ENCODE measurements at places on chromosomes 13 and 19.

DNA sequence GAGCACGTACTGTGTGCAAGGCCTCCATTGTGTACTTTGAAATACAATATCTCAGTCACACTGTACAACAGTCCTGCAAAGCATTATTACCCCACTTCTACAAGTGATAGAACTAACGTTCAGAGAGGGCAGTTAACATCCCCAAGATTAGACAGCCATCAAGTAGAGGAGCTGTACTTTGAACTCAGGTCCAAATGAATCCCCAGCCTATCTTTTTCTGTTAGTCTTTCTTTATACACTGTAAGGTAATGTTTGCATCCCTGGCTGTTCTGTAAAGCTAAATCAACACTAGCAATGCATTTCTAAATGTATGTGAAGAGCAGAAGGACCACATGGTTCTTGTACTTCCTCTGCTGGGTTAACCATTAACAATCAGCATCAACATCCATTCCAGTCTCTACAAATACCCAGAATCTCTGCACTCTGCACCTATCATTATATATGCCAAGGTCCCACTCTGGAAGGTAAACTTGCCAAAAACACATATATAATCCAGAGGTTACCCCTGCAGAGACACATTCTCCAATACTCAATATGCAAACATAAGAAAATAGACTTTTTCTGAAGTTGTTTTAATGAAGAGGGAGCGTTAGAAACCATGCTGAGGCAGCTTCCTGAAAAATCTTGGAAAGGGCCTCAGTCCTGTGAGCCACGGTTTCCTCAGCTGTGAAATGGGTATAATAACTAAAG, 182.3 kb downstream of the MZT1 start:
- DNase-seq: no peak

DNA sequence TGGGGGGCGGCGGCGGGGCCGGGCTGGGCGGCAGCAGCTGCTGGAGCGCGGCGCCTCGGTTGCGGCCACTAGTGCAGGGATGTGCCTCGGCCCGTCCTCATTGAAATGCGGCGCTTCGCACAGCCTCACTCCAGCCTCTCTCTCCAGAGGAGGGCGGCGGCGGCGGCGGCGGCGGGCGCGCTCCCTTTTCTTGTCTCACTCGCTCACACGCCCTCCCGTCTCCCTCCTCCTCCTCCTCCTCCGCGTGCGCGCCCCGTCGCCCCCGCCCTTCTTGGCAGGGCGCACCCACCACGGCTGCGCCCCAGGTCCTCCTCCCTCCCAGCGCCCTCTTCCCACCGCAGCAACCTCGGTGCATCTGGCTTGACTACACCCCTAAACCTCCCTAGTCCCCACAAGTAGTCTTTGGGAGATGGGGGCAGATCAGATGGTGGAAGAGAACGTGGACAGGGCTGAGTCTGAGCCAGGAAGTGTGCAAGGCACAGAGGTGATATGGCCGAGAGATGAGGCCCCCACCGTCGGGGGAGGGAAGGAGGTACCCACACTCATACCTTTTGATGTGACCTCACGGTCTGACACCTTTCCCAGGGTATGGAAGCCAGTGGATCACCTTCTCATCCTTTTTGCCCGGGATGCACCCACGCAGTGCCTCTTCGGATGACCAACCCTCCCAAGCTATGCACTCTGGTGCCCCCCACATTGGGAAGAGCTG, at the start of gene DCLK1:
Gene DCLK1 (minus strand): TSS at position 161 of the 709 bp plus-strand sequence.
- no peak for DNase-seq

- no peak for DNase-seq
Measured at GRCh38 chr13:98657506-98658085, 80.7 kb upstream of the STK24 start.

DNA sequence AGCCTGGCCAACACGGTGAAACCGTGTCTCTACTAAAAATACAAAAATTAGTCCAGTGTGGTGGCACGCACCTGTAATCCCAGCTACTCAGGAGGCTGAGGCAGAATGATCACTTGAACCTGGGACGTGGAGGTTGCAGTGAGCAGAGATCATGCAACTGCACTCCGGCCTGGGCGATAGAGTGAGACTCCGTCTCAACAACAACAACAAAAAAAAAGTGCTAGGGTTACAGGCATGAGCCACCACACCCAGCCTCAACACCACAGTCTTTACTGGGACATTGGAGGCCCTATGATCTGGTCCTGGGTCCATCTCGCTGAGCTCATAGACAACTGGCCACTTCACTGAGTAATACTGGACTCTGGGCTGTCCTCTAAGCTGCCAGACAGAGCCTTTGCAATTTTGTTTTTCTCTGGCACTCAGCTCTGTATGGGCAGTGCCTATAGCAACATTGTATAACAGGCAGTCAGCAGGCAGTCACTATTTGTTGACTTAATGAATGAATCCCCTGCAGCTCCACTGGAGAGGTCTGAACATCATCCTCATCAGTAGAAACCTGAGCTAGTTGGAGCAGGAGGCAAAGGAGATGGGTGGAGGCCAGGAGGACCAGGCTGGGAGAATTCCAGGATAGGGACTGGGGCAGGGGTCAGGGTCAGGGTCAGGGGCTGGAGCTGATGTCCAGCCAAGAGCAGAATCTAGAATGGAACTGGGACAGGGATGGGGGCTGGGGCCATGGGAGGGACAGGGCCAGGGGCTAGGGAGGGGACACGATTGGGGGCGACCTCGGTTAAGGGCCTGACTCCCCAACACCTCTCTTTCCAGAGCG, 8.1 kb downstream of the BLOC1S3 start:
- DNase-seq: no peak

GRCh38 chr13:77353995-77354394, 27.1 kb upstream of the MYCBP2 start:
- DNase-seq: no peak

DNA sequence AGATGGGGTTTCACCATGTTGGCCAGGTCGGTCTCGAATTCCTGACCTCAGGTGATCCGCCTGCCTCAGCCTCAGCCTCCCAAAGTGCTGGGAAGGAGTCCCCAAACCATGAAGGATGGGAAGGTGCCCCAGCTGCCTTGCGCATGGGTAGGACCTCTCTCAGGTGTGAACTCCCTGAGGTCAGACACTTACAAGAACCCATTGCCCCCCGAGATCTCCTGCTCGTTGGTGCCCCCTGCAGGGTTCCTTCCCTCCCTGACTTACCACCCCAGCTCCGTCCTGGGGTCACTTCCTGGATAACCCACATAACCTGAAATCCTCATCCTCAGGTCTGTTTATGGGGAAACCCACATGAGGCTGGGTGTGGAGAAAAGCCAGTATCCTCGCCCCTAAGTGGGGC, 41.7 kb downstream of the UNC13A start:
- DNase-seq: no peak

DNA sequence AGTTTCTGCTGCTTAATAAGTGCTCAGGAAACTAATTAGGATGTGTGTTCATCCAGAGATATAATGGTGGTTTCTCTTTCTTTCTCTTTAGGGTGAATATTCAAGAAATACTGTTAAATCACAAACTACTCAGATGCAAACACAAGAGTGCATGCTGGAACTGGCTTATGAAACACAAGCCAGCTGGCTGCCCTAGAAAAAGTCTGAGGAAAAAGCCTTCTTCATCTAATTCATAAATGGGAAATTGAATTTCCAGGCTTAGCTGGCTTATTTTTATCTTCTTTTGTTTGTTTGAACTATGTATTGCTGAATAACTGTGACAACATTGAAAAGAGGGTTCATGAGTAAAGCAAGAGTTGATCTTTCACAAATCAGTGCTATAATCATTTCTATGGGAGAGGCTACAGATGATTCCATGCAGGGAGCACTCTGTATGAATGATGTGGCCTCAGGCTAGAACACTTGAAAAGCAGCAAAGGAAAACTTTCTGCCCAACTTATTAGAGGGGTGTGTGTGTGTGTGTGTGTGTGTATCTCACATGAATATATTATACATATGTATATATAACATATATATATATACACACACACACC, 69.8 kb upstream of the SCEL start:
- no peak for DNase-seq

GRCh38 chr13:30292325-30292724, 15.0 kb downstream of the KATNAL1 start:
- DNase-seq: no peak

DNA sequence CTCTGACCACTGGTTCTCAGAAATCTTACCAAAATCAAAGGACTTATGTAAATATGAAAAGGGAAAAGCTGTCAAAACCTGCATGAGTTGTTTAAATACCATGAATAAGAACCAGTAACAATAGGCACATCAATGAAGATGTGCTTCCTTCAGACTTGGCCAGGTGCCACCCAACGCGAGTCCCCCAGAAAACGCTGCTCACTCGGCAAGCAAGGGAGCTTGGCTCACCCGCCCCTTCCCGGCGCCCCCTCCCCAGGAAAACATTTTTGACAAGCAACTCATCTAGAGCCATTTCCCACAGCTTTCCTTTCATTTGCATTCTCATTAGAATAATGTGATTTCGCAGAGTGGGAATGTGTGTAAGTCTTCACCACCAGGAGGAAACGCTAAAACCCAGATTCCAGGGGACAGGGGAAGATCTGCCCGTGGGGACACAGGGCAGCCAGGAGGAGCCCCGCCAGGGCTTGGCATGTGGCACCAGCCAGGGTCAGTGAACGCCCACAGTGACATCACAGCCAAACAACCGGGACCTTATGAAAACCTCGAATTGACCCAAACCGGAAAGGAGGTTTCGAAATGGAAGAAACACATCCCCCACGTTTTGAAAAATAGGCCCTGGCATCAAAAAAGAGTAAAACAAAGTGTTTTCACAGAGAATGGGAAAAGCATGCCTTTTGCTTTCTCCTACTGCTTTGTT, 366.2 kb upstream of the TSHZ3 start:
- DNase-seq: no peak

GRCh38 chr13:29959086-29959485, 108.7 kb upstream of the UBL3 start:
- no peak for DNase-seq

- no peak for DNase-seq
Measured at GRCh38 chr13:107518292-107518691, 697.0 kb downstream of the LIG4 start.

DNA sequence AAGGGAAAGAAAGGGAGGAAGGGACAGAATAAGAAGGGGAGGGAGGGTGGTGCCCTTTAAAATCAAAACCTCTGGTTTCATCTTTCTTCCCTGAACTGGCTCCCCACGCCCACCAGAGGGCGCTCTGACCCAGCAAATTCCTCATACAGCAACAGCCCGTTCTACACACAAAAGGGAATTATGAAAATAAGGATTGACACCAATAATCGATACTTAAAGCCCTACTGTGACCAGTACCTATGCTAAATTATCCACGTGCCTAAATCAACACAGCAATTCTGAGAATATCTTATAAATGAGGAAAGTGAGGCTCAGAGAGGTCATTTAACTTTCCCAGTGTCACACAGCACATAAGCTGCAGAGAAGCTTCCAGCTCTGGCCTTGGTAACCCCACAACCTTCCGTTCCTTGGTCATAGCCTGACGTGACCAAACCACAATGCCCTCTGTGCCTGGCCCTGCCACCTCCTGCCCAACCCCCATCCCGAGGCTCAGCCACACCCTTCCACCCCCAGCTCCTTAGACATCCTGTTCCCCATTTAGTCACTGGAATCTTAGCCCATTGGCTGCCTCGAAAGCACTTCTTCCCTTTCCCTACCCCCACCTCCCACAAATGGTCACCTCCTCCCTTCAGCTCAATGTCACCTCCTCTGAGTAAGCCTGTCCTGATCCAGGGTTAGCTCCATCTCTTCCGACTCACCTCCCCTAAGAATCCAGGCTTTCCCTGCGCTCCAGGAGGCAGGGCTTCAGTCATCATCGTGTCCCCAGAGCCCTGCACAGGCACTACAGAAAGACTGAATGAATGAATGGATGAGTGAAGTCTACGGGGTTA, 34.2 kb upstream of the PNMA8B start:
- peak; percentile 82 for DNase-seq

- no peak for DNase-seq
Measured at GRCh38 chr13:50838701-50839100, 4.8 kb downstream of the DLEU7 start.

DNA sequence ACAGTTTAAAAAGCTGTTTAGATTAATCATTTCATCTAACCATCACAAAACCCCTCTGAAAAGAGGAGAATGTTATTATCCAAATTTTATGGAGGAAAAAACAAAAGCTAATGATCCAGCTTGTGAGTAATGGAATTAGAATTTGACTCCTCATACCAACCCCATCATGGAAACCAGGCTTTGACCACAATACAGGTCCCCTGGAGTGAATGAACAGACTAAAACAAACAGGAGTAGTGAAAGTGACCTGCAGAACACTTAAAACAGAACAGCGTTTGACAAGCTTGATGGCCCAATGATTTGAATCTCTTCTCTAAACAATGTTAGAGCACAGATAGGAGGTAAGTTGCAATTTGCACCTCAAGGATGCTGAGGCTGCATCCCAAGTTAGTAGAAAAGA, 230.0 kb downstream of the DCT start:
- no peak for DNase-seq

DNA sequence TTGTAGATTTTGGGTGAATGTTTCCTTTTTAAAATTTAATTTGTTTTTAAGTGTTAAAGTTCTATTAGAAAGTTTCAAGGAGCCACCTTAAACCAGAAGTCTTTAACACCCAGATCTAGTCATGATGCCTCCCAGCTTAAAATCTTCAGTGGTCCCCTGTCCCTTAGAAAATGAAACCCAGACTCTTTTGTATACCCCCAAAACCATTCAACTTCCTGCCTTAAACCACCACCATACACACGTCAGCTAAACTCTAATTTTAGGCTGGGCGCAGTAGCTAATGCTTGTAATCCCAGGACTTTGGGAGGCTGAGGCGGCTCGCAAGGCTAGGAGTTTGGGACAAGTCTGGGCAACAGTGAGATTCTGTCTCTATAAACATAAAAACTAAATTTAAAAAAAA, 37.9 kb downstream of the N4BP2L1 start:
- no peak for DNase-seq

DNA sequence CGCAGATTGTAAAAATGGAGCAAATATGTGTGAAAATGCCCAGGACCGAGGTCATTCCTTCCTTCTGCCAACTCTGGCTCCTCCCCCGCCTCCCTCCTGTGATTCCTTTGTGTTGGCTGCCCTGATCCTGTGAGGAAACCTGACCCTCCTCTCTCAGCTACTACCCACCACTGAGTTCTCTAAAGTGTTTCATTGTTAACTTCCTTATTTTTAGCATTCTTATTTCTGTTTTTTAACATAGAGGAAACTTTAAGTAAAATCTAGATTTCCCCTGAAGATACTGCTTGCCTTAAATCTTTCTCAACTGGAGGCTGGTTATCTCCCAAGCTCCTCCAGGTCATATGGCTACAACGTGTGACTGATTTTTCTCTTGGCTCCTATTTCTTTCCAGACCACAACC, 21.7 kb upstream of the FBXL3 start:
- DNase-seq: no peak

DNA sequence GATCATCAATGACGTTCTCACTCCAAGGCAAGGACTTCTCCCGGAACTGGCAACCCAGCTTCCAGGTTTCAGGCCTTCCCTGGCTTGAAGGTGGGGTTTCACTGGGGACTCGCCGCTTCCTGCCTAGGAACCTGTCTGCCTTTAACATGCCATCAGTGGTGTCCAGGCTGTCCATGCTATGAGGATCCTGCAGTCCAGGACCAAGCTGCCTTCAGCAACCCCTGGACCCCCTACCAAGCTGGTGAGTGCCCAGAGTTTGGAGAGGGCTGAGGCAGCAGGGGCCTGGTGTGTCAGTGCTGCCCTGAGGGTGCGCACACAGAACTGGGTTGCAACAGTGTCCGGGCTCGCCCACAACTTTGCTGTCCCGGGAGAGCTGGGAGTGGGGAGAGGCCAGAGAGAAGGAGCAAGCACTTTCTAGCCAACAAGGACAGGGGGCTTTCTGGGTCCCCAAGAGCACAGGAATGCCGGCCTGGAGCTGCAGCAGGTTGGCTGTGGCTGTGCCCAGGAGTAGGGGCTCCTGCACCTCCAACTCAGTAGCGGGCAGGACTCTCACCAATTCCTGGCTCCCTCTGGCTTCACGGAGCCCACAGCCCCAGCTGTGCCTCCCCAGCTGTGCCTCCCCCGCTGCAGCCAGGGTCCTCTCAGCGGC, 1563.2 kb upstream of the MIR17HG start:
- no peak for DNase-seq

All from activated T-cell treated with anti-CD3 and anti-CD28 coated beads for 1 hour (primary cell).